CD4-positive, CD25-positive, alpha-beta regulatory T cell (primary cell): ENCODE measurements at places on chromosomes 2 and 18. TPM values are rescaled to one million over a fixed set of nuclear protein-coding genes. Genes with fewer than 3 reads are reported as not detected.

Gene CLK1
- 54.5 TPM for polyA plus RNA-seq

- no peak for DNase-seq
Observed at GRCh38 chr2:11873356-11874154, 127.1 kb downstream of the LPIN1 start.

DNA sequence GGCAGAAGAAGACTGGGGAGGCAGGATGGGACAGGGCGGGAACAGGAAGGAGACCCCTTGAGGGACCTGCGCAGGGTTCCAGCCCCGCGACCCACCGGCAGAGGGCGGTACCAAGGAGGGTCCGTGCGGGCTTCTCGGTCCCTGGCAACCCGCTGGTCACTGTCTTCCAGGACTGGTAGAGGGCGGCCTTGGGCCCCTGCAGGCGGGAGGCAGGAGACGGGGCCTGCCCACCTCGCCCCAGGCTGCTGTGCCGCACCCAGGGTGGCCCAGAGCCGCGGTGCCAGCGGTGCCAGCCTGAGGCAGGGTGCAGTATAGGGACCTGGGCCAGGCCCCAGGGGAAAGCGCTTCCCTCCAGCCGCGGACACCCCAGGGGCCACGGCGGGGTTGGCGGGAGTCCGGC lies 34.5 kb downstream of the NEURL3 start:
- DNase-seq, result peak; percentile 16

Gene RIT2
- not detected for polyA plus RNA-seq

GRCh38 chr2:50402654-50402960 lies 629.3 kb downstream of the NRXN1 start:
- no peak for DNase-seq

Gene SP140
- polyA plus RNA-seq, result 22.4 TPM

Gene TFCP2L1
- polyA plus RNA-seq, result not detected

DNA sequence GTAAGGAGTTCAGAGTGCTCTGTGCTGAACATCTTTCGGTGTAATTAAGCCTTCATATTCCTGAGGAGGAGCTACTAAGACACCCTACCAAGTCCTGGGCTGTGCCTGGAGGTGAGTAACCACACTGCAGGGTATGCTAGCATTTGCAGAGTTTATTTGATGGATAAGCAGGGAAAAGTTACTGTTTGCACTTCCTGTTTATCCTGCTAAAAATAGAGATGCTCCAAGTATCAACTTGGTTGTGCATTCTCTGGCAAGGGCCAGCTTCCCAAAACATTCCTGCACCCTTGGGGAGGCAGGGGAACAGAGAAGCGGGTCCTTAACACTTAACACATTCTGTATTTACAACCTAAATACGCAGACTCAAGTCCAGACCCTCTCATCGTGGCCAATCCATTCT lies 49.8 kb downstream of the PARD6G start:
- DNase-seq, result no peak

DNA sequence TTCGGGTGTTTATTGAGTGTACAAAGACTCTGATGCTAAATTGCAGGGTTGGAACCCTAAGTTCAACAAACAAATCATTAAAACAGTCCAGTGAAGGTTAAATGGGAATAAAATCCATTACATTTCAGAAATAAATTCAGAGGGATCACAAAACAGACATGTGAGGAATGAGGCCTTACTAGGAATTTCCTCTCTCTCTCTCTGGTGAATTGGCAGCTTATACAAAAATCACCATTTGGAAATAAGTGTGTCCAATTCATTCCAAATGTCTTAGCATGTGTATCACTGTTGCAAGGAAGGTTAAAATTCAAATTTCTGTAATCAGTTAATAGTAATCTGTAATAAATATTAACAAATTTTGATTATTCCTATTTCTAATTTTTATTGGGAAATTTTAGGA lies 228.6 kb upstream of the PXDN start:
- DNase-seq, result no peak

DNA sequence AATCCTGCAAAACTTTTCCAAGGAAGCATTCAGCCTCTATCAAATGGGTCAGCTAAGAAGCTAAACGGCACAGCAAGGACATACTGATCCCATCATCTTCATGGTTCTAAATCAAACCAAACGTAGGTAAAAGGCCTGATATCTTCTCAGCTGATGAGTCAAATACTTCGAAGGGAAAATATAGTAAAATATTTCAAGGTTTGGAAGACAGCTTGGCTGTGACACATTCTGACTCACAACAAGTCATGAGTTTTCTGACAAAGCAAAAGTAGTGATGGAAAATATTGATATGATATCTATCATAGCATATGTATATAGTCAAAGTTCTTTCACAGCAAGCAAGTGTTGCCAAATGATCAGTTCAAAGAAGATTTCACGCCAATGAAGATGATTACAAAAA lies 31.5 kb downstream of the DOCK10 start:
- no peak for DNase-seq

DNA sequence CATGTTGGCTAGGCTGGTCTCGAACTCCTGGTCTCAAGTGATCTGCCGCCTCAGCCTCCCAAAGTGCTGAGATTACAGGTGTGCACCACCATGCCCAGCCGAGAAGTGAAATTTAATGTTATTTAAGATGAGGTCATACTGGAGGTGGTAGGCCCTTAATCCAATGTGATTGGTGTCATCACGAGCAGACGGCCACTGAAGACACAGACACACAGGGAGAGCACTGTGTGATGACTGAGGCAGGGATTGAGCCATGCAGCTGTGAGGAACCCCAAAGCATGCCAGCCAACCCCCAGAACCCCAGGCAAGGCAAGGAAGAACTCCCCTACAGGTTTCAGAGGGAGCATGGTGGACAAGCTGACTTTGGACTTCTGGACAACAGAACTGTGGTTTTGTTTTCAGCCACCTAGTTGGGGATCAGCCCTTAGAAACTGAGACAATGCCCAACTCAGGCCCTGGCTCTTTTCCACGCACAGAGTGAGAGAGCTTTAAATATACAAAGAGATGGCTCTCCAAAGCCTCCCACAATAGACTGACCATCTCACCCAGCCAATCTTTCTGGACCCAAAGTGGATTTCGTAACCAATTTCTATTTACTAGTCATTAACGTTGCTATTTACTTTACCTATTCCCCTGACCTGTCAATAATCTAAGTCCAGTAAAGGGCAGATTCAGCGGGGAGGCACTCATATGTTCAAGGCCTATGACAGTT lies 34.2 kb downstream of the TBC1D8 start:
- DNase-seq, result no peak

GRCh38 chr2:75503048-75503607 lies 57.6 kb downstream of the EVA1A start:
- no peak for DNase-seq

DNA sequence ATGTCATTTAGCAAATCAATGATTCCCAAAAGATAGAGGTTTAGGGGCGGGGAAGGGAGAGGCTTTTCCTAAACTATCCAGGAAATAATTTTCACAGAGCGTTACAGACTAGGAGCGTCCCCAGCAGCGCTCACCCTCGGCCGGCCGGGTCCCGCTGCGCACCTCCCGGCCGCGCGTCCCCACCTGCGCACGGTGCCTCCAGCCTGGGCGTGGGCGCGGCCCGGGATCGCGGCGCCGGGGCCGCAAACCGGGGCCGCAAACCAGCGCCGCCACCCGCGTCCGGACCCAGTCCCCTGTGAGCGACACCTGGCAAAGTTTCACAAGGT lies 684 bp upstream of the ZCCHC2 start:
- DNase-seq, result no peak

Gene HOXD12
- not detected for polyA plus RNA-seq

GRCh38 chr2:232903989-232904388 lies 33.9 kb downstream of the SNORC start:
- no peak for DNase-seq

- peak; percentile 9 for DNase-seq
Observed at GRCh38 chr2:112137516-112138158, 548 bp upstream of the FBLN7 start.

DNA sequence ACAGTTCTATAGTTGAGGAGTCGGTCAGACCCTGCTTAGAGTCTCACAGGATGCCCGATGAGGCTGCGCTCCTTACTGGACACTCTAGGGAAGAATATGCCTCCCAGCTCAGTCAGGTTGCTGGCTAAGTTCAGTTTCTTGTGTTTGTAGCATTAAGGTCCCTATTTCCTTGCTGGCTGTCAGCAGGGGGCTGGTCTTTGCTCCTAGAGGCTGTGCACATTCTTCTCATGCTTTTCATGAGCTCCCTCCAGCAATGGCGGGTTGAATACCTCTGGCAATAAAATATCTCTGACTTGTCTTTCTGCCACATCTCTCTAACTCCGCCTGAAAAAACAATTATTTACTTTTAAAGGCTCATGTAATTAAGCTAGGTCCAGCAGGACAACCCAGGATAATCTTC lies 79.4 kb upstream of the DNAJC10 start:
- DNase-seq, result no peak

Gene GBX2
- not detected for polyA plus RNA-seq

DNA sequence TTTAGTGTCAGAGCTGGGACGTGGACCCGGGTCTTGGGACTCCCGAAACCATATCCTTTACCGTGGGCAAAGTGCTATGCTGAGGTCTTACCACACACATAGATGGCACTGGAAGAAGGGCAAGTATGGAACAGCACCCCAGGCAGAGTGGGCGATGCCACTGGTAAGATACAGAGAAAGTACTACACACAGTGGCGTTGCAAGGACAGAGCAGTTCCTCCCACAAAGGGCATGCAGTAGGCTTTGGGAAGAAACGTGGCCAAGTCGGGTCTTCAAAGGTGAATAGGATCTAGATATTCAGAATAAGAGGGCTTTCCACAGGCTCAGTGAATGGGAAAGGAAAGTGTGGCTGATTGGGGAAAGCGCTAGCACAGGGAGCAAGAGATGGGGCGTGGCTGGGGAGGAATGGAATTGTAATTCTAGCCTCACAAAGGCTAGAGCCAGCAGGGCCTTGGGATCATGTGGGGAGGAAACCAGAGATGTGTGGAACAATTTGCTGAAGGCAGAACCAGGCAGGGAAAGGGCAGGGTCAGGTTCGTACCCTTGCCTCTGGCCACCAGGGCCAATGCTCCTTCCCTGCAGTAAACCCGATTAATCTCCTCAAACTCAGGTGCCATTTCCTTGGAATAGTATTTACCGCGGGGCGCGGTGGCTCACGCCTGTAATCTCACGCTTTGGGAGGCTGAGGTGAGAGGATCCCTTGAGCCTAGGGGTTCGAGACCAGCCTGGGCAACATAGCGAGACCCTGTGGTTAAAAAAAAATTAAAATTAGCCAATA lies 36.0 kb downstream of the PCBP1 start:
- DNase-seq, result no peak

- DNase-seq, result no peak
Observed at GRCh38 chr2:231270221-231271114, 72.0 kb downstream of the ARMC9 start.

Gene C1GALT1C1L
- 0.15 TPM for polyA plus RNA-seq

DNA sequence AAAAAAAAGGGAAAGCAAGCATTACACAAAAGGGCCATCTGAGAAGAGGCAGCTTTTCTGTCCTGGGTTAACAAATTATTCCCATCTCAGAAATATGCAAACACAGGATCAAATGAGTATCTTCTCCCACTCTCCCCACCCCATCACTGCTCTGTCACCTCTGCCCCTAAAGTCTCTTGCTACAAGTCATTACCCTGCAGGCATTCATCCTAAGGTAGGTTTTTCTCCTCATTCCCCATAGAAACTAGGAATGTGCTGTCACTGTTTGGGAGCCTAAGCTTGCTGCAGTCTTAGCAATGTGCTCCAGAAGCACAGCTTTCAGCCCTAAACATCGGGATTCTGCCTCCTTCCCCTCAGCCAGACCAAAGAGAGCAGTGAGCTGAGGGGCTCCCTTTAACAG lies 3.6 kb downstream of the LRRTM1 start:
- DNase-seq, result no peak

GRCh38 chr2:25233916-25234605 lies 65.7 kb upstream of the POMC start:
- no peak for DNase-seq

Gene LMAN2L
- 19.6 TPM for polyA plus RNA-seq

Gene BCL2
- polyA plus RNA-seq, result 27.9 TPM
